Thyroid gland (tissue), 4 donors: ENCODE measurements at places on chromosomes 2 and 18. TPM values are rescaled to one million over a fixed set of nuclear protein-coding genes. Genes with fewer than 3 reads are reported as not detected.
A peak's percentile ranks its signal among the peaks of the same experiment; 100 is the strongest.

DNA sequence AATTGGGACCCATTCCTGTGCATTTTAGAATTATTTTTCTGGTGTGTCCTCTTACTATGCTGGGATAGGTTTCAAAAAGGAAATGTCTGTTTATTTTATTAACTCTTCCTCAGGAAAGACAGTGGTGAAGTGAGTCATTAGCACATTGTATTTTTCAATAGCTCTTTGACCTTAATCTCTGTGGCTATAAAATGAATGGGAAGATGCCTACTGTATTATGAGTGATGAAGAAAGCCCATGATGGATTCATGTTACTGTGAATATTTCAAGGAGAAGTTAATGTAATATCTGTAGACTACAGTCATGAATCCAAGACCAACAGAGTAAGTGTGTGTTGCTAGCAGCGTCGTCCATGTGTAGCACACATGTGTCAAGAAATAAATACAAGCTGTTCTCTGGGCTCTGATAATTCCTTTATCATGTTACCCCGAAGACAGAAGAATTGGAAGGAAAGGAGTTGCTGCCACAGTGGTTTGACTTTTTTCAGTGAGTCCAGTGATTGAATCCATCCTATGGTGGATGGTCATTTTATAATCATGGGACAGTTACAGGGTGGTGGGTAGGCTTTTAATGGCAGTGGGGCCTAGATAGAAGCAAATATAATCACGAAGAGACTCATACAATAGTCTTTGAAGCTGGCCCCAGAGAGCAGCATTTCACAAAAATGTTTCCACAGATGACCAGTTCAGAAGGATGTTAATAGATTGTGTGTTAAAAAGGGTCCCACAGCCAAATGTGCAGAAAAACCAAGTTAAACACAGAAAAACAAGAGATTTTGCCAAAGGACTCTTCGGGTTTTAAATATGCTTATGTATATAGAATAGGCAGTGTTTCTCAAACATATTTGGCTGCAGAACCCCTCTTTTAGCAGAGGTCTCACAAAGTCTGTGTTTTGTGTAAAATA, 239.7 kb upstream of the RASGRP3 start:
- DNase-seq: no peak

GRCh38 chr18:11795916-11796315, 55.3 kb upstream of the CHMP1B start:
- no peak for DNase-seq

DNA sequence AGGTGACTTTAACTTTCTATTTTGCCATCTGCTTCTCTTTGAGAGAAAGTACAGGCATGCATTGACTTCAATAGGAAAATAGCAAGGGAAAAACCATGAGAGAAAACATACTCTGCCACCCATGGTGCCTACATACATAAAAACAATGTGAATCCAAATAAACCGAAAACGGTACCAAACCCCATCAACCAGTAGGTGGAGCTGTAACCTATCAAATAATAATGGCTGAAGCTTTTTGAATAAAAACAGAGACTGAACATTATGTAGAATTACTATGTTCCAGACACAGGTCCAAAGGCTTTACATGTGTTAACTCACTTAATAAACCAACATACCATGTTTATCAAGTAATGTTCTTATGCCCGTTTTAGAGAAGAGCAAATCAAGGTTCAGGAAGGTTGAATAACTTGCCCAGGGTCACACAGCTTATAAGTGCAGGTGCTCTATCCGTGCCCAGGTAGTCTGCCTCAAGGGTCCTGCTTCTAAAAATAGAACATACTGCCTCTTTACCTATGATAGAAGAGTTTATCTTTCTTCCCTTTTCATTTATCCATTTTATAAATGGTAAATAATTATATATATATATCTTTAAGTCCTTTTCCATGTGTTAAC, 293.9 kb upstream of the SYT4 start:
- peak; percentile 31 for DNase-seq

DNA sequence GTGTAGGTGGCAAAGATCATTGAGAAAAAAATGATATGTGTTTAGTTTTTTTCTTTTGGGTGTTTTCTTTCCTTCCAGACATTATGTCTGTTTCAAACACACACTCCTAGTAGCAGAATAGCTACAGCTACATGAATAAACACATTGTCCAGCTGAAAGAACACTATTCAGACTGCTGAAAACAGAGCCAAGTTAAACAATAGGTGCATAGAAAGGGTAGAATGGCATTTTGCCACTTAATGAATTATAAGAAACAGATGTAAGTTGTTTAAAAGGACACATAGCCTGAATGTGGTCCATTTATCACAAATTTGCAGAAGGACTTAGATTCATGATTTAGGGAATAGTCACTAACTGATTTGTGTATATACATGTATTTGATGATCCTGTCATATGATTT, 20.1 kb downstream of the CTLA4 start:
- no peak for DNase-seq

- no peak for DNase-seq
These were observed 35.6 kb downstream of the PPP3R1 start for GRCh38 chr2:68216454-68217310.

GRCh38 chr2:38572167-38572566, 30.6 kb downstream of the HNRNPLL start:
- DNase-seq: no peak

DNA sequence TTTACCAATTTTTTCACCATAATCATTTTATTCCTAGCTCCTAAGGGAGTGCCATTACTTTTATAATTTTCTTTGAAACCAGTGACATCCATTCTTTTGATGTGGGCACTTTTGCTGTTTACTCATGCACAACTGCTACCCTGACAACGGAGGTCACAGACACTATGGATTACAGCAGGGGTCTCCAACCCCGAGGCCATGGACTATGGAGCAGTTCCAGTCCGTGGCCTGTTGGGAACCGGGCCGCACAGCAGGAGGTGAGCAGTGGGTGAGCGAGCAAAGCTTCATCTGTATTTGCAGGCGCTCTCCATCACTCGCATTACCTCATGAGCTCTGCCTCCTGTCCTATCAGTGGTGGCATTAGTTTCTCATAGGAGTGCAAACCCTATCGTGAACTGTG, 34.6 kb downstream of the PRPF40A start:
- DNase-seq: no peak

GRCh38 chr2:70688427-70688826, 79.6 kb downstream of the ADD2 start:
- no peak for DNase-seq

- no peak for DNase-seq
These were observed 35.0 kb downstream of the SRSF7 start for GRCh38 chr2:38716185-38716584.

The LYPD6 gene
- total RNA-seq: 1.5 TPM

The RRM2 gene
- total RNA-seq: 0.83 TPM

The C2orf15 gene
- 6.1 TPM for total RNA-seq

The PPP1R1C gene
- total RNA-seq: not detected
